Breast epithelium (tissue), 4 donors: ENCODE measurements at places on chromosomes 3 and 15.

DNA sequence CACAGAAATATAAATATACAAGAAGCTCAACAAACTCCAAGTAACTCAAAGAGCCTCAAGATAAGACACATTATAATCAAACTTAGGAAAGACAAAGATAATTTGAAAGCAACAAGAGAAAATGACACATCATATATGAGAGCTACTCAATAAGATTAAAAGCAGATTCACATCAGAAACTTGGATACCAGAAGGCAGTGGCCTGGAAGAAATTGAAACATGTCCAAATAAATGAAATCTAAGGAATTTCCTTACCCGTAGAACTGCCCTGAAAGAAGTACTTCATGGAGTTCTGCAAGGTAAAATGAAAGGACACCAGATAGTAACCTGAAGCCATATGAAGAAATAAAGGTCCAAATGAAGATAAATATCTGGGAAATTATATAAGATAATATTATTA lies 113.9 kb downstream of the LSAMP start:
- DNase-seq, result no peak
- H3K27ac ChIP-seq, result no peak overlapping the region
- no peak overlapping the region for H3K4me3 ChIP-seq
- no peaks in the 10 kb centered on the region for H3K36me3 ChIP-seq

- no peak overlapping the region for H3K4me3 ChIP-seq
- no peak overlapping the region for H3K27ac ChIP-seq
- no peaks in the 10 kb centered on the region for H3K27me3 ChIP-seq
- no peak for DNase-seq
These were observed 42.7 kb downstream of the METTL6 start for GRCh38 chr3:15384510-15385237.

GRCh38 chr3:113117511-113118234 lies 93.7 kb upstream of the BOC start:
- H3K4me1 ChIP-seq, result no peaks in the 10 kb centered on the region
- peak overlapping the region; percentile 17 for H3K27ac ChIP-seq
- H3K4me3 ChIP-seq, result no peak overlapping the region
- H3K27me3 ChIP-seq, result no peaks in the 10 kb centered on the region
- H3K36me3 ChIP-seq, result no peaks in the 10 kb centered on the region

DNA sequence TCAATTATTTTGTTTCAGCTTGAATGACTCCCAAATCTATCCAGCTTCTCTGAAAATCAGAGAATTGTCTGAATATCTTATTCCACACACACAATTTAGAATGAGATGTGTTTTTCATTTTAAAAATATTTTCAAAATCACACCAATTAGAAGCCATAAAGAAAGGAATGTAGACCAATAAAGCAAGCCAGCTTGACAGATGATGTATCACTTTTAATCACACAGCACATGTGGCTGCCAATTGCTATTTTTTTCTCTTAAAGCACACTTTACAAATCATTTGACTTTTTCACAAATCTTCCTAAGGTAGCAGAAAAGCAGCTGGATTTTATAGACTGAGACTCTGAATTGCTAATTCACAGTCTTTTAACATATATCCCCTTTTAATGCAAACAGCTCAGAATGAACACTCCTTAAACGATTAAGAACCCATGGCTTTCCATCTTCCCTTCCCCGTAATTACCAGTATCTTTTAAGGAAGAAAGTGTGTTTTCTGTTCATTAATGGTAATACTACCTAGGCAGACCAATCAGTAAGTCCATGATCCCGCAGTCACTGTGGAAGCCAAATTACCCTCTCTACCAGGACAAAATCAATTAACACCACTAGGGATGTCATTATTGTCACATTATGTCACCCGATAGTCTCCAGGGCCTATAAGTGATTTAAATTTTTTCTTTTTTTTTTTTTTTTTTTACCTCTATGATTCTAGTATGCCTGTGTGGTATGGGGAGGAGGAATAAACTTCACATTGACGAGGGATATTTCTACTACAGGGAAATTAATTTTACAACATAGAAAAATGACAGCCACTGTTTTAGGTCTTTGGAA lies 250.0 kb upstream of the VEPH1 start:
- no peak for DNase-seq
- no peaks in the 10 kb centered on the region for H3K36me3 ChIP-seq
- H3K27ac ChIP-seq, result no peak overlapping the region
- no peaks in the 10 kb centered on the region for H3K4me1 ChIP-seq

DNA sequence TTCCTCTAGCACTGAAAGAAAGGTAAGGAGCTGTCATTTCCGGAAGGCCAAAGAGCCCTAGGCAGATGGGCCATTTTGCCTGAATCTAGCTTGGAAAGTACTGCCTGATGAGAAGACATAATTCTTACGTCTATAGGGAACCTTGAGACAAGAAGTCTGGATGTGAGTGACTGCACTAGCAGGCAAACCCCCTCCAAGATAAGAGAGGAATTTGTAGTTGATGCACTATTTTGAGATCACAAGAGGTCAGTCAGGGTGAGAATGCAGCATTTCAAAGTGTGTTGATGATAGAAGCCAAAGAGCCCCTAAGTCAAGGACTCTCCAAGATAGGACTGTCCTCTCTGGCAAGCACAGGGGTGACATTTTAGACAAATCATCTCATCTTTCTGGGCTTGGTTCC lies 99.2 kb downstream of the HES1 start:
- no peaks in the 10 kb centered on the region for H3K27me3 ChIP-seq
- H3K4me3 ChIP-seq, result no peak overlapping the region
- no peak overlapping the region for H3K27ac ChIP-seq
- H3K4me1 ChIP-seq, result no peaks in the 10 kb centered on the region
- no peak for DNase-seq
